ENCODE measurements at places on chromosomes 4 and X. TPM values are rescaled to one million over a fixed set of nuclear protein-coding genes. Genes with fewer than 3 reads are reported as not detected.

- no peak for ATAC-seq
These were observed 34.9 kb downstream of the MGST2 start for GRCh38 chr4:139700568-139700967.

DNA sequence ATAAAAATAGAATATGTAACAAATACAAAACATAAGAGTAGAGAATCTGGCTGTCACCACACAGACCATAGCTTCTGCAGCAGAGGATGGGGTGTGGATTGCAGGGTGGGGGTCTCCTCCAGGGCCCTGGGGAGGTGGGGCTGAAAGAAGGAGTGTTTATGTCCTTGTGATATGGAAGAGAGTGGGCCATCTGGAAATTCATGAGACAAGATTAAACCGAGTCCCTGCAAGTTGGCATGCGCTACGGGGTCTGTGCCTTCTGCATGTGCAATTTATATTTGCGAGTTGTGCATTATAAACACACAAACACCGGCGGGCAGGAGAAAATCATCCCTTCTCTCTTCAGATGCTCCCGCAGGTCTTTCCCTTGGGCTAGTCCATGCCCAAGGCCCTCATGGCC, 145.9 kb downstream of the EVC2 start:
- ATAC-seq, result no peak

- no peak for ATAC-seq
These were observed 28.9 kb upstream of the APELA start for GRCh38 chr4:164847967-164848649.

DNA sequence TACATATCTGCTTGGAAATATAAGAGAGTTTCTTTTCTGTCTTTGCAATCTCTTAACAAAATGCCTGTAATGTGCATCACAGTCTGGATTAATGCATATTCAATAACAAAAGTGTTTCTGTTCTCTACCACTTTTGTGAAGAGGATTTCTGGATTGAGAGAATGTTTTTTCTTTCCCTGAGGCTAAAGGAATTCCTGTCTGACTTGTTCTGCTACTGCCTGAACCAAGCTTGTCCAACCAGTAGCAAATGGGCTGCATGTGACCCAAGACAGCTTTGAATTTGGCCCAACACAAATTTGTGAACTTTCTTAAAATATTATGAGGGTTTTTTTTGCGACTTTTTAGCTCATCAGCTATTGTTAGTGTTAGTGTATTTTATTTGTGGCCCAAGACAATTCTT, 1133.9 kb downstream of the SH3BGRL start:
- ATAC-seq, result peak; percentile 37

DNA sequence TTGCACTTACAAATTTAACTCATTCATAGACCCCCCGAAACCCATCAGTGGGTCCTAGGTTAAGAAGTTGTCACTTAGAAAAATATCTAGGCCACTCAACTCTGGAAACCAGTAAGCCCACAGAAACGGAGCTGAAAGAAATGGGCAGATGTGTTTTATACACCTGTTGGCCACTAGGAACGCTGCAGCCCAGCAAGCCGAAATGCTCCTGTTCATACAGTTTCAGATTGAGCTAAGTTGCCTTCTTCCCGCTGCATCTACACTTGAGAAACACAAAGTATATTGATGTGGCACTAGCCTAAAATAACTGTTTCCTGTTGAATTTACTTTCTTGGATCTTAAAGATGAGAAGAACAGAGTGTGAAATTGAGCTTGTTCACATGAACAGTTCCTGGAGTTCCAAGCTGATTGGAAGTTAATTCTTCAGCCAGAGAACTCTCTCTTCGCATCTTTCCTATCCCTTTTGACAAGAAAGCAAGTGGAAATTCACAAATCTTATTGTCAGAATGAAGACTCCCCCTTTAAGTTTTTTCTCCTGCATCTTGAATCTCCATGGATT, 174.1 kb downstream of the RBMX2 start:
- ATAC-seq, result no peak

DNA sequence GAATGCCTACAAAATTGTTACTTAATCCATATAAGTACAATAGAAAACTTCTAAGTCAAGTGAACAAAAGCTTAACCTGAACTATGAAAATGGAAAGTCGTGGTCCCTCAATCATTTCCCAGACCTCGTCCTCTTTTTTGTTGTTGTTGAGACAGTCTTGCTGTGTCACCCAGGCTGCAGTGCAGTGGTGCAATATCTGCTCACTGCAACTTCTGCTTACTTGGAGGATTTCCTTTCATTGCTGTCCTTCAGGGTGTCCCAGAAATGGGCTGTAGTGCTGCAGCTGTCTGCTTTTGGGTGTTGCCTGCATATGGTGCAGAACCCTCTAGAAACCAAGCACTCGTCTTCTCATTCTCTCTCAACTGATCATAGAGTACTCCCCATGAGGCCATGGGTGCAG, 75.0 kb upstream of the IL2 start:
- ATAC-seq, result no peak

- no peak for ATAC-seq
These were observed 34.0 kb upstream of the TBC1D9 start for GRCh38 chr4:140790171-140790570.

DNA sequence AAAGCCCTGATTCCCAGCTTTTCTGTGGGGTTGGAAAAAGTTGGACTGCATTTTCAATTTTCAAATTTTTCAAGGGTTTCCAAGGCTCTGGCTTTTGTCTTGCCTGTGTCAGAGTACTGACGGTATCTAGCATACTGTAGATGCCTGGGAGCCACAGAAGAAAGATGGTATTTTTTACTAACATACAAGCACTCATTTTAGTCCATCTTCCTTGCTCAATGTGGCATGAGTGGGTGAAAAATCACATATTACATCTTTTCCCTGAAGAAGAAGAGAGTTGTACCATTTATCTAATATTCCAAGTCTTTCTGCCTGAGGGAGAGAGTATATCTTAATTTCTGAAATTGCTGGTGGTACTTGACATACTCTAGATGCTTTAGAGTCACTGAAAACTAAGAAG, 738.6 kb upstream of the ADGRL3 start:
- ATAC-seq, result no peak

DNA sequence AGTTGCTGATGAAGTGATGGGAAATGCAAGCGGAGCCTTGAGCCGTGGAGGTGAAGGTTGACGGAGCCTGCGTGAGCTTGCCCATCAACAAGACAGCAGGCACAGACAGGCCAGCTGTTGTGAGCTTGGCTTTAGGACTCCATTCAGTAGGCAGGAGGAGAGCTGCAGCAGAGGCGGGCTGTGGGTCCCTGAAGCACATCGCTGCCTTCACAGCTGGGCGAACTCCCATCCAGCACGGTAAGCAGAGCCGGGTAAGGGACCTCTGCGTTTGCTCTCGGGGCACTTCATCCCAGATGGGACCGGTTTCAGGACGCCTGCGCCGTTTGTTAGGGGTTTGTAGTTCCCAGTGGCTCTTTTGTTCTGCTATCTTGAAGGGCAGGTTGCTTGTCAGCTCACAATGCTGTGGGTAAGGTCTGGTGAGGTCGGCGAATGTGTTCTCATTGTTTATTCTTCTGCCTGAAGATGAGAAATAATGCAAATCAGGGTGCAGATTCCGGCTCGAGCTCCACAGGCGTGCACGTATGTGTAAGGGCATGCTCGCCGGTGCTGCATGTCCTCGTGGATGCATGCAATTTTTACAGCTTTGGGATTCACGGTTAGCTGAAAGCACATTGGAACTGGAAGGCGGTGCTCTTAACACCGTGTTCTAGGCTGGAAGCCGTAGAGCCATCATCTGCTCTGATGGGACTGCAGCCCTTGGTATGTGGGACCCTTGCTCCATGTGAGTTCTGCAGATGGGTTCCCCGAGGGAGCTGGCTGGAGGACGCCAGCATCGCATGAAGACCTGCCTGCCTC, 54.6 kb upstream of the CLDN34 start:
- ATAC-seq, result peak; percentile 68

DNA sequence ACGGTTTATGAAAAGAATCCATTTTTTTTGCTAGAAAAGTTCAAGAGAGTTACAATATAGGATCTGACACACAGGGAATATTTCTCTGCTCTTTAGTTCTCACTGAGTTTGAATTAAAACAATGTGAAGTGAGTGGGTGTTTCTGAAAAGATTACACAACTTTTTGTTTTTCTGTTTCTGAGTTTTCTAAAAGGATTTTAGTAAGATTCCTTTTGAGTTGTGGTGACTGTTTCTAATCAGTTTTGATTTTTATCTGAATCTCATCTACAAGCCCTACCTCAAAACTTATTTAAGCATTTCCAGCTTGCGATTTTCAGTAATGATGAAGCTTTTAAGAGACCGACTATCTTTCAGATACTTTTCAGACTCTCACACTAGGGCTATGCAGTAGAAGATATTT, 141.7 kb downstream of the GPAT3 start:
- no peak for ATAC-seq

Gene DRP2
- total RNA-seq, result 0.04 TPM

Gene HTRA3
- 1.0 TPM for total RNA-seq

Gene GNL3L
- 25.7 TPM for total RNA-seq

Gene MAGEB17
- not detected for total RNA-seq

Gene FATE1
- total RNA-seq, result not detected
